ENCODE measurements at places on chromosomes 4 and X. TPM values are rescaled to one million over a fixed set of nuclear protein-coding genes. Genes with fewer than 3 reads are reported as not detected.

The CCKAR gene
- not detected for total RNA-seq

The PWWP3B gene
- not detected for total RNA-seq

DNA sequence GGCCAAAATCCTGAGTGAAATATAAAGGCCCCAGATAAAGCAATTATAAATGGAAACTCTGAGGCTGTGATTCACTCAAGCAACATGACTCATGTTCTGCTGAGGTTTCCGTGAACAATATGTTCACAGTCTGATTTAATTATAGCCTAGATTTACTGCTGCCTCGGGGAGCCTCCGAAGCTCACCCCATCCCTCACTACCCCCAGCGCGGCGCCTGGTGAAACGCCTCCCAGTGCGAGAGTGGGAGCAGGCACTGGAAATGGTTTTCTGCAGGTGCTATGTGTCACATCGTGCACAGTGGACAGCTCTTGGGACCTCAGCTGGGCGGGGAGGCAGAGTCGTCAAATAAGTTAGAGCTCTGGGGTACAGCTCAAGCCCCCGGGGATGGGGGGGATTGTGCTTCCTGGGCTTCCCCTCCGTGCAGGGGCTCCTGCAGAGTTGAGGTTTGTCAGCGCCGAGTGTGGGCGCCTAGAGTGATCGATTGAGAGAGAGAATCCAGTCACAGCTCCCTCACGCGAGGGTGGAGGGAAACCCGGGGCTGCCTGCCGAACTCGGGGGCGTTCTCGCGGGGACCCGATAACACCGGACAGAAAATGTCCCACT lies 110.6 kb downstream of the PHKA2 start:
- no peak for DNase-seq

DNA sequence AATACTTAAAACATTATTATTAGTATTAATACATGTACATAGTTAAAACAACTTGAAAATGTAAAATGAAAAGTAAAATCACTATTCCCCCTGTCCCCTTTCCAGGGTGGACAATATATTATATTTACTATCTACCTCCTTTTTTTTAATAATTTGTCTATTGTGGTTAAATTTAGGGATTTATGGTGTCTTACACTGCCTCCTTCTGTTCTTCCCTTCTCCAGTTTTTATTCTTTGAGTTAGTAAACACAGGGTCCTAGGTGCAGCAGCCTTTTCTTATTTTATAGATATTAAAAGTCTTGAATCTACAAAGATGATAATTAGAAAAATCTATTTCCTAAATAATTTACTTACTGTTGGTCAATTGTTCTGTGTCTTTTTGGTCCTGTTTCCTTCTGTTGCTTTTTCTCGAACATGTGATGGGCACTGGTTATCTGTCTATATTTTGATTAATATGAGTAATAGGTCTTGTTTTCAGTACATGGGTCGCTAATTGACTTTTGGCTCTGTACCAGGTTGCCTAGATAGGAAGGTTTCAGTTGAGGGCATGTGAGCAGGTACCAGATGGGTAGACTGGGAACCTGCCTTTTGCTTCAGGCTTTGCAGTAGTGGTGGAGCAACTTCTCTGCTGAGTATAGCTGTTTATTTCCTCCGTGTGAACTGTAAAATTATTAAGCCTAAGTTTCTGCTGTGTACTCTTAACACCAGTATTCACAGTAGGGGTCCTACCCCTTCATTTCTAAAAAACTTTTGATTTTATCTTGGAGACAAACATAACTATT lies 1.1 kb downstream of the NUDT9 start:
- DNase-seq = no peak

- no peak for DNase-seq
Measured at GRCh38 chr4:39324897-39325613, 41.1 kb downstream of the RFC1 start.

DNA sequence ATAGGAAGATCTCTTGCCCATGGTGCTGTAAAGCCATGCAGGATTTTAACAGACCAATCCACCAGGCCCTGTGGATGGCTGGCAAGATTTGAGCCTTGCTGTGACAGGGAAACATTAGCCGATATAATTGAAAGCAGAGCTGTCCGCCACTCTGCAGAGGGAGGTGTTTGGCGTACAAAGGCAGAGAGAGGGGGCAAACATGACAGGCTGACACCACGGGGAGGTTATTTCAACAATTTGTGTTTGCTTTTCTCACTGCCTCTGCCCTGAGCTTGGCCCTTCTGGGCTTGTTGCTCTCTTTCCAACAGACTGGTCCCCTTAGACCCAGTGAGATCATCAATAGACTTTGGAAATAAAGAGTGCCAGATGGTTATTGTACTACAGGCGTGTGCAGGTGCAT lies 59.4 kb downstream of the CLNK start:
- DNase-seq = no peak

- DNase-seq = no peak
Measured at GRCh38 chrX:68369559-68369958, 63.7 kb downstream of the OPHN1 start.

DNA sequence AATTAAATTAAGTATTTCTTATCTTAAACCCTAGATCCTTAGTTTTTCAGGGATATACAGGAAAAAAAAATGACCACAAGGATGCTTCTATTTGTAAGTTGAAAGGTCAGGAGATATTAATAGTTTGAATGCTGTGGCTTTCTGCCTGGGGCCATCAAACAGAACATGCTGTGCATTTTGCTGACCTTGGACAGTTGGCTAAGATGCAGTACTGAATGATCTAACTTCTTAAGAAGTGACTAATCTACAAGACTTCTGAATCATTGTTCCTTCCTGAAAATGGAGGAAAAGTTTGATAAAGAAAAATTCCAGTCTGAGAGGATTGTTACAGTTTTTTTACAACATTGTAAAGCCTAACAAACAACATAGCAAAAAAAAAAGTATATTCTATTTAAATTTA lies 237.8 kb upstream of the JADE1 start:
- no peak for DNase-seq

- no peak for DNase-seq
Measured at GRCh38 chr4:9987749-9988362, 33.4 kb downstream of the SLC2A9 start.

- DNase-seq = peak; percentile 16
Measured at GRCh38 chrX:154019061-154019621, 561 bp downstream of the IRAK1 start.

- no peak for DNase-seq
Measured at GRCh38 chr4:5165420-5166369, 114.4 kb downstream of the STK32B start.

- DNase-seq = no peak
Measured at GRCh38 chr4:128349921-128350320, 62.3 kb upstream of the PGRMC2 start.

DNA sequence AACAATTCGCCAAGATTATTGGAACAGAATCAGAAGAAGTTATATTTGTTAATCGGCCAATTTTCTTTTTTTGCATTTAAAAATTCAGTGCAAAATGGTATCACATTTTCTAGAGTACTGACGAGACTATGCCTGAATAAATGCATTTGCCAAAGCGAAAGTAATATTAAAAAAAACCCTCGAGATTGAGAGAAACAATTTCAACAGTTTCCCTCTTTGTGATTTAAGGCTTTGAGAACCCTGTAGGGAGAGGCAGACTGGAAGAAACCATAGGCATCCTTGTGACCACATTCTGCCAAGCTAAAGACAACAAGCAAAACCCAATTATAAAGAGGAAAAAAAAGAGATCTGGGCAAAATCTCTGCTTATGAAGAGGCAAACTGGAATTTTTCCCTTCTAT lies 218.1 kb upstream of the GK2 start:
- no peak for DNase-seq

- DNase-seq = no peak
Measured at GRCh38 chrX:71420686-71421085, 54.5 kb downstream of the TAF1 start.

DNA sequence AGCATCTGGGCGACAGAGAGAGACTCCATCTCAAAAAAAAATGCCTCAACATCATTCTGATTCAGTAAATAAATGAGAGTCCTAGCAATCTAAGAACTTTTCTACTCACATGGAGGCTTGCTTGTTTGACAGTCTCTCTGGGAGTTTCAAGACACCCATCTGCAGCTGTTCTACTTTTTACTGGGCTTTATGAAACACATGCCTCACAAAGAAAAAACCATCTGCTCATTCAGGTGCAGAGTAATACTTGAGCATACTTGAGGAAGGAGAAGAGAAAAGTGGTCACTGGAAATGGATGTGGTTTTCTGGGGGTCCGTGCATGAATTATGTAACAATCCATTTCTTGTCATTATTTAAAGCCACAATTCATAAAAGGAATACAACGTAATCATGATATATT lies 87.1 kb upstream of the DDX53 start:
- no peak for DNase-seq

- no peak for DNase-seq
Measured at GRCh38 chrX:3192835-3193234, 151.6 kb downstream of the ARSF start.

- DNase-seq = no peak
Measured at GRCh38 chr4:113659127-113659526, 102.4 kb downstream of the CAMK2D start.

- DNase-seq = no peak
Measured at GRCh38 chr4:10102474-10103332, 13.9 kb downstream of the WDR1 start.
